ENCODE measurements at places on chromosomes 3 and 15. TPM values are rescaled to one million over a fixed set of nuclear protein-coding genes. Genes with fewer than 3 reads are reported as not detected.

Gene SLC12A1
- total RNA-seq, result not detected

Gene MYO5C
- 18.2 TPM for total RNA-seq

Gene CNTN3
- total RNA-seq, result 12.1 TPM

Gene CPA3
- 0.08 TPM for total RNA-seq

DNA sequence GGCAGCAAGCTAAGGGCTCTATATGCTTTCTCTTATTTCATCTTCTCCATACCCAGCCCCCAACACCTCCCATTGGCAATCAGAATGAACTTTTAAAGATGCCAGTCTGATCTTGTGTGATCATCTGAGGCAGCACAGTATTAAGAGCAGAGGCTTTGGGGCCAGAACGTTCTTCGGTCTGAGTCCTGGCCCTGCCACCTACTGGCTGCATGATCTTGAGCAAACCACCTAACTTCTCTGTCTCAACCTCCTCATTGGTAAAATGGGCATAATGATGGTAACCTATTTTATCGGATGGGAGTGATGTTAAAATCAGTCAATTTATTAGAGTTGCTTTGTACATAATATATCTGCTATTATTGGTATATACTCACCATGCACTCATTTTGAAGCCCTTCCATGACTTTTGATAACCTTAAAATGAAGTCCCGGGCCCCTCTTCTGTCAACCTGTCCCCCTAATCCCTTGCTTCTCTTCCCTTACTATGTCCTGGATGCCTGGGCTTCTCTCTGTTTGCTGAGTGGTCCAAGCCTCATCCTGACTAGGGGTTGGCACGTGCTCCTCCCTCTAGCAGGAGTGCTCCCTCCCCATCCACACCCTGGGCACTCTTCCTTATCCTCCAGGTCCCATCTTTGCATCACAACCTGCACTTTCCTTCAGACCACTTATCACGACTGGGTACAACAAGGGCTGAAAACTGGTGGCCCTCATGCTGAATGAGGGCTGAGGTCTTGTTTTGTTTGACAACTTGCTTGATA lies 6.3 kb downstream of the EFCAB12 start:
- H3K4me3 ChIP-seq, result no peak overlapping the region
- H3K27me3 ChIP-seq, result no peaks in the 10 kb centered on the region

DNA sequence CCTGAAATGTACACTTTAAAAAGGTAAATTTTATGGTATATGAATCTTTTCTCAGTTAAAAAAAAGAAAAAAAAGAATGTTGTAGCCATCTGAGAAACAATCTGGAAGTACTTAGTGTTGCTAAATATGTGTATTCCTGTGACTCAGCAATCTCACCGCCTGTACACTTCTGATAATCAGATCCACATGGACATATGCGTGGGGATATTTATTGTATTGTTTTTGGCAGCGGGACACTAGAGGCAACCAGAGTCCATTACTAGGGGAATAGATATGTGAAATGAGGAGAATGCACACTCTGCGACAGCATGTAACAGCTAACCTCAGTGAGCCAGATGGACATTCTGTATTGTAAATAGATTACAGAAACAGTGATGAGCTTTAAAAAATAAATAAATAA lies 65.4 kb downstream of the AQP9 start:
- H3K4me1 ChIP-seq, result no peaks in the 10 kb centered on the region
- no peaks in the 10 kb centered on the region for H3K27me3 ChIP-seq
- H3K4me3 ChIP-seq, result no peak overlapping the region
- no peaks in the 10 kb centered on the region for H3K36me3 ChIP-seq
- H3K27ac ChIP-seq, result no peak overlapping the region

GRCh38 chr3:72398781-72399180 lies 449.5 kb downstream of the SHQ1 start:
- no peak overlapping the region for H3K4me3 ChIP-seq
- no peaks in the 10 kb centered on the region for H3K36me3 ChIP-seq
- H3K27me3 ChIP-seq, result no peaks in the 10 kb centered on the region
- H3K4me1 ChIP-seq, result no peaks in the 10 kb centered on the region
- no peak overlapping the region for H3K27ac ChIP-seq
